ENCODE measurements at places on chromosomes 4 and X. TPM values are rescaled to one million over a fixed set of nuclear protein-coding genes. Genes with fewer than 3 reads are reported as not detected.

ETDB gene
- not detected for total RNA-seq

RASGEF1B gene
- total RNA-seq, result 45.1 TPM

ITM2A gene
- 44.4 TPM for total RNA-seq

LUZP4 gene
- not detected for total RNA-seq

CXCL1 gene
- total RNA-seq, result 8.2 TPM

MAD2L1 gene
- 0.90 TPM for total RNA-seq

SEPTIN11 gene
- 112 TPM for total RNA-seq

XPNPEP2 gene
- 0.93 TPM for total RNA-seq

EDNRA gene
- total RNA-seq, result 28.3 TPM

GNRHR gene
- total RNA-seq, result not detected

NPY1R gene
- total RNA-seq, result 4.6 TPM

REELD1 gene
- 0.29 TPM for total RNA-seq
